ENCODE measurements at places on chromosomes 5 and 9.

DNA sequence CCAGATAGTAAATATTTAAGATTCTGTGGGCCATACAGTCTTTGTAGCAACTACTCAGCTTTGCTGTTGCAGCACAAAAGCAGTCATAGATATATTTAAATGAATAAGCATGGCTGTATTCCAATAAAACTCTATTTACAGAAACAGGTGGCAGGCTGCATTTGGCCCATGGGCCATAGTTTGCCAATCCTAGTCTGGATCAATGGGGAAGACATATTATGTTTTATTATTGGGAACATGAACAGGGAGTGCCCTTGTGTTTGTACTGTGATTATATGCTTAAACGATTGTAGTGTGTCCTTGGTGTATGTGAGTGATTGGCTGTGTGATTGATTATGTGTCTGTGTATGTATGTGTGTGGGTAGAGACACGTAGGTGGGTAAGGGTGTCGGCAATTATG lies 12.0 kb upstream of the CCL27 start:
- no peak for DNase-seq

DNA sequence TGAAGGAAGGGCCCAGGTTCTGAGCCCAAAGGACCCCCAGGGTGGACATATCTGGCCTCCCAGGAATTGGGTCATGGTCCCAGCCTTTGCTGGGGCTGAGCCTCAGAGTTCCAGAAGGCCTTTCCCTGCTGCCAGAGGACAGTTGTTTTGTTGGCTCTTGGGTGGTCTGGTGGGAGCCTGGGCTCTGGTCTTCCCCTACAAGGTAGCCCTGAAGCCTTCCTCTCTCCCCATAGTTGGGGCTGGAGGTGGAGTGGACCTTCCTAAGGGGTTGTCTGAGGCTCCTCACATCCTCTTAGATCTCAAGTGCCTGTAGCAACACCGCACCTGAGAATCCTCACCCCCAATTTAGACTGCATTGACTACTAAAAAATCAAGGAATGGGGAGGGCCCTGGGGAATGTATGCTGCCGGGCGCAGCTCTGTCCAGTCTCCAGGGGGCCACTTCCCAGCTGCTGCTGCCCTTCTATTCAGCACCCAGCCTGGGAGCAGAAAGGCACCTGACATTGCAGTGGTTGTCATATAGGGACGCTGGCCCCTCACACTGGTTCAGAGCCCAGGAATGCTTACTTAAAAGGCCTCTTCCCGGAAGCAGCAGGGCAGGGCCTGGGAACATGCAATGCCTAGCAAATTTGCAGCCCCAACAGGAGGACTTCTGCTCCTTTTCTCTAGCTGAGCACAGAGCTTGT lies 66.4 kb downstream of the IL31RA start:
- DNase-seq: no peak

DNA sequence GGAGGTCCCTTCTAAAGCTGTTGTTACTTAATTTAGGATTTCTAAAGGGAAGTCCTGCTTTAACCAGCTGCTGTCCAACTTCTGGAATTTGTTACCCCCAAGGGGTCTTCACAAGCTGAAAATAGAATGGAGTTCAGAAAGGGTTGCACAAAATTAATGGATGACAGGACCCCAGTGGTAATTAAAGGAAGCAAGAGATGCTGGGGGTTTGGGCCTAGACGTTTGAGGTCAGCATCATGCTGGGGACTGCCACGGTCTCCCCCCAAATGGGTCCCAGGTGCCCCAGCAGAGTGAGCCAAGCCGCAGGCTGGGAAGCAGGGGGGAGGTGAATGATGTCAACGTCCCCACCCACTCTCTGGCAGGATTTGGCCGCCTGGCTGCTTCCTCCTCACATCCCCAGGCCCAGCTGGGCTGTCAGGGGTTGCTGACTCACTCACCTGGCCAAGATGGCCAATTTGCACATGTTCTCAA lies 97.5 kb upstream of the ARAP3 start:
- DNase-seq: no peak

DNA sequence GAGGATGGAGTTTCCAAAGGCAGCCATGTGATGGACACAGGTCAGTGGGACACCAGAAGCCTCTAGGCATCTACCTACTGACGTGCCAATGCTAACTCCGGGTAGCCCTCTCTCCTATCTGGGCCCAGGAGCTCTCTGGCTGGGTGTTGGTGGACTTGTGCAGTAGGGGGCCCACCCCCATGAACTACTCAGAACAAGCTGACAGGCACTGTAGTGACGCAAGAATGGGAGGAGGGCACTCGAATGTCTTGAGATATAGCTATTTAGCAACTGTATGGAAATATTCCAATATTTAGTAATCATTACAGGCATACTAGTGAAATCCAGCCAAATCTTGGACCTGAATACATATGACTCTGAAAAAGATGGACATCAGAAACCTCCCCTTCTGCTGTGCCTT lies 5.7 kb upstream of the DOCK2 start:
- no peak for DNase-seq

- no peak for DNase-seq
Measured at GRCh38 chr5:135356522-135357318, 42.3 kb downstream of the MACROH2A1 start.

GRCh38 chr5:16759147-16759773 lies 142.5 kb upstream of the RETREG1 start:
- peak; percentile 42 for DNase-seq

DNA sequence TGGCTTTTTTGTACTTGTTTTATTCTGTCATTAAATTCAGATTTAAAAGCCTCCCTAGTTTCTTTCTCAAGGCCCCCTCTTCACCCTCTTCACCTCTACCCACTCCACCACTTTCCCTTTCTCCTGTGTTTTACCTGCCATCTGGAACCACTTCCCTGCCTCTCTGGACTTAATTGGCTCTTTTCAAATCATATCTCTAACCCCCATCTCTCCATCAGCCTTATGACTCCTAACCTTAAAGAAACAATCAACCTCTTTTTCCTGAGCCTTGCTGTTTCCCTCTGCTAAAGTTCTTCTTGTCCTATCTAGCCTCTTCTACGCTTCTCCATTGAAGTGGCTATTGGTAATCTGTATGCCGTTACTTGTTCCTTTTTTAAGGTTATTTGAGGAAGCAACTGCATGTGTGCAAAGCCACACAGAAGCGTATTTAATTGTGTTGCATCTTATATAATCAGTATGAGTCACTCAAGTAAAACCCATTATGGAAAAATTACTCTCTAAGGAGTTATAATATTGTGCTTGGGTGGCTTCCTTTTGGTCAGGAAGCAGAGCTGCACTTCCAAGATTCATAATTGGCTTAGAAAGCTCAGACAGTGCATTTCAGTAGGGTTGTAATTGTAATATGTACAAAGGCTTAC lies 653.6 kb upstream of the ITGA1 start:
- DNase-seq: no peak

DNA sequence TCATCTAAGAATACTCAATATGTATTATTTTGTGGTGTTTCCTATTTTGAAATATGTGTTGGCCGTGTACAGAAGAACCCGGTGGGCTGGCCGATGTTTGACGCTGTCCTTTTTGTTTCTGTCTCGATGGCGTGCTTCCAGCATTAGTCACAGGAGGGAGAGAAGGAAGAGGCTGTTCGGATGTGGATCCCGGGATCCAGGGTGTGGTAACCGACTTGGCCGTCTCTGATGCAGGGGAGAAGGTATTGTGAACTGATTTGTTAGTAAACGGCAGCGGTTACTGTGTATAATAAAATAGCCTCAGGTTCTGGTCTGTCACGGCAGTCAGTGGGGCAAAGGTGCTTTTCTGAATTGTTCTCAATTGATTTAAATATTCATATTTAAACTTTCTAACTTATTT lies 275.0 kb downstream of the ARHGEF28 start:
- DNase-seq: no peak

DNA sequence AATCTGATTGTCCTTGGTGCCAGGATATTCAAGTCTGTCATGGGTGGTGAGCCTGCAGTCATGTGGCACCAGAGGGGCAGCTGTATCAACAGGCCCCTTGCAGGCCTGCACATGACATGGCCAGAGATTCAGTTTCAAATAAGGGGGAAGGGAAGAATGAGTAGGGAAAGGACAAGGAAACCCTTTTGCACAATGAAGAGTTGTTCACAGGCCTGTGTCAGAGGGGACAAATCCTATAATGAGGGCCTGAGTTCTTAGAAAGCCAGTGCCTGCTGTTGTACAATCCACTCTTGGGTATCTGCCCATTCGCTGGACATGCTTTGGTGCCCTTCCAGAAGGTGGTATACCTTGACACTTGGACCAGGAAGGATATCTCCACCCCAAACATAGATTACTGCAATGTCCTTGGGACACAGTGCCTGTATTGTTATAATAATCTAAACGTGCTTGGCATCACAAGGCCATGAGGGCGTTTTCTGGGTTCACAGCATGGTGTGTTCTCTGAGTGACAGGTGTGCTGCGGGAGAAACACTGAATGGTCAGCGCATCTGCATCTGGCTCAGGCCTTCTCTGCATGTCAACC lies 1.9 kb upstream of the TMEM171 start:
- DNase-seq: no peak

DNA sequence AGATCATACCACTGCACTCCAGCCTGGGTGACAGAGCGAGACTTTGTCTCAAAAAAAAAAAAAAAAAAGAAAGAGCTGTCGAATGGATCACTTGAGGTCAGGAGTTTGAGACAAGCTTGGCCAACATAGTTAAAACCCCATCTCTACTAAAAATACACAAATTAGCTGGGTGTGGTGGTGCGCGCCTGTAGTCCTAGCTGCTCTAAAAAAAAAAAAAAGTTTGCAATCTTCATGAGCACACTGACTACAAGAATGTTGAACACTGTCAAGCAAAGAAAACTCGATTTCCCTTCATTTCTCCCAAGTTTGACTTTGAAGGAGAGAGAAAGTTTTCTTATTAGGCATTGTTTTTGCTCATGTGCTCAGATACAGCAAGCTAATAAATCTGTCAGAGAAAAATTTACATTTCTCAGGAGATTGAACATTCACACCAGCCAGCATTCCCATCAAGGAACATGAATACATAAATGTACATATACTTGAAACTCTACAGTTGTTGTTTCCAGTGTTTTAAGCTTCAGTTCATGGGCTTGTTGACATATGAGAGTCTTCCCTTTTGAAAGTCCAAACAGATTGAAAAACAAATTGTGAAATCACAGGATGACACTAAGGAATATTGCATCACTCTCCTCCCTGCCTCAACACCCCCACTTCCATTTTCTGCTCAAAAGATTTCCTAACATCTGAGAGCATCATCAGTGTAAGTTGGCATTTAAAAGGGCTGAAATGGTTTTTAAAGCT lies 81.8 kb downstream of the ARRDC3 start:
- DNase-seq: no peak

- DNase-seq: no peak
Measured at GRCh38 chr9:25205285-25205684, 473.0 kb downstream of the TUSC1 start.

DNA sequence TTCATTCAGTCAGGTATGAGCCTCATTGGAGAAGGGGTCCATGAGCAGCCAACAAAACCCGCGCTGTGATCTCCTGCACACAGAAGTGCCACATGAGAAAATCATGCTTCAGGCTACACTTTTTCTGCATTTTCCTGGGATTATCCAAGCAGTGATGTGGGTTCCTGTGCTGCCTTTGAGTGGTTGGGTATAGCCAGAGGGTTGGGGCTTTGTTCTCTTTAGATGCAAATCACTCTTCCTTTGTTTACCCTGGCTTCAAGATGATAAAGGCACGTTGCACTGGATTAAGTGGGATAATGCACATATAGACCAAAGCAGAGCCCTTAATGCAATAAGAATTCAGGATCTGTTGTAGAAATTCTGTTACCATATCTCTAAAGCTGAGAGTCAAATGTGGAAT lies 18.7 kb downstream of the ECM2 start:
- DNase-seq: no peak

- DNase-seq: no peak
Measured at GRCh38 chr5:178429491-178430185, 160.6 kb downstream of the COL23A1 start.

- DNase-seq: no peak
Measured at GRCh38 chr5:4089087-4089486, 493.5 kb downstream of the IRX1 start.

DNA sequence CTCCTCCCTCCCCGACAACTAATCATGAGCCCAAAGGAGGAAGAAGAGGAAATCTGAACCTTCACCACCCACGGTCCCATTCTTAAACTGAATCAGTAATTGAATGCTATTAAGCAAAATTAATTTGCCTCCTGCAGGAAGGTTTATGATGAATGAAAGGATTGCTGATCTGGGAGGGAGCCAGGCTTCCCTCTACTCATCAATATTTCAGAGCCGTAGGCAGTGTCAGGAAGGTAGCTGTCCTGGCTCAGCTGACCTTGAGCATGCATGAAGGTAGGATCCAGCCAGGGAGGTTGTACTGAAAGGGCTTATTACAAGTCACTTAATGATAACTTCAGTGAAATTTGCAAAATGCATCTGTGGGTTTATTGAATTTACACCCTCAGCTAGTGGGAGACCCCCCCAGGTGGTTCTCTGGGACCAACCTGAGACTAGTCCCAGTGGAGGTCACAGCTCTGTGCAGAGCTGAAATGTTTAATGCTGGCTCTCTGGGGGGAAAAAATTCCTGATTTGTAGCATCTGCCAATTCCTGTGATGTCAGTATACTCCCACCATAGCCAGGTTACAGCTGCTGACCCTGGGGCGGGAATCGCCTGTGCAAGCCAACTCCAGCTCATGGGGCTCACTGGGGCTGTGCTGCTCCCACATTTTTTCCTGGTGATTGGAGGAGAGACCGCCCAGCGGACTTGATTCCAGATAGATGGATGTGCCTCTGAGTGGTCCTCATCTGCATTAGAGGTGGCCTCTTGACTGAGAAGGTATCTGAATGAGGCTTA lies 47.9 kb upstream of the NCS1 start:
- no peak for DNase-seq

GRCh38 chr5:116212225-116212624 lies 127.4 kb downstream of the COMMD10 start:
- DNase-seq: no peak

- no peak for DNase-seq
Measured at GRCh38 chr5:88404405-88404804, 135.8 kb upstream of the TMEM161B start.

- DNase-seq: no peak
Measured at GRCh38 chr5:37657046-37657445, 182.8 kb downstream of the GDNF start.

GRCh38 chr5:138666226-138666742 lies 86.9 kb upstream of the CTNNA1 start:
- DNase-seq: no peak

DNA sequence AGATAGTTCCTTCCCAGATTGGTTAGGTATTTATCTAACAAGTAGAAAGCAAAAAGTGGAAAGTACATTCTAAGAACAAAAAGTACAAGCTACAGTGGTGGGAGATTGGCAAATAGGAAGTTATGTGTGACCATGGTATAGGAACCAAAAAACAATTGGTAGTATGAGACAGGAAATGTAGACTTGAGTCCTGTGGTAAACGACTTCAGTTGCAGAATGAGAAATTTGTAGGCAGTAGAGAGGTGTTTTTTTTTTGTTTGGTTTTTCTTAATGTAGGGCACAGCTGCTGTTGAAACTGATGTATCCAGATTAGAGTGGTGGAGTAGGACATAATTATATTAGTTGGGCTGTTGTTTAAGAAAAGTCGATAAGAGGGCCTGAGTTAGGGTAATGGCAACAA lies 72.0 kb downstream of the CCNH start:
- DNase-seq: peak; percentile 83

DNA sequence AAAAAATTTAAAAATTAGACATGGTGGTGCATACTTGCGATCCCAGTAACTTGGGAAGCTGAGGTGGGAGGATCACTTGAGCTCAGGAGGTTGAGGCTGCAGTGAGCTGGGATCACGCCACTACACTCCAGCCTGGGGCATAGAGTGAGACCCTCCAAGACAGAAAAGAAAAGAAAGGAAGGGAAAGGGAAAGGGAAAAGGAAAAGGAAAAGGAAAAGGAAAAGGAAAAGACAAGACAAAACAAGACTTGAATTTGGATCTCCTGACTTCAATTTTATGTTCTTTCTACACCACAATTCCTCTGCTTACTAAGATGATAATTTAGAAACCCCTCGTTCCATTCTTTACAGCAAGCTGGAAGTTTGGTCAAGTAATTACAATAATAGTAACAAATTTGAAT lies 88.1 kb downstream of the NR6A1 start:
- no peak for DNase-seq
